ENCODE measurements at places on chromosomes 13 and 19.

DNA sequence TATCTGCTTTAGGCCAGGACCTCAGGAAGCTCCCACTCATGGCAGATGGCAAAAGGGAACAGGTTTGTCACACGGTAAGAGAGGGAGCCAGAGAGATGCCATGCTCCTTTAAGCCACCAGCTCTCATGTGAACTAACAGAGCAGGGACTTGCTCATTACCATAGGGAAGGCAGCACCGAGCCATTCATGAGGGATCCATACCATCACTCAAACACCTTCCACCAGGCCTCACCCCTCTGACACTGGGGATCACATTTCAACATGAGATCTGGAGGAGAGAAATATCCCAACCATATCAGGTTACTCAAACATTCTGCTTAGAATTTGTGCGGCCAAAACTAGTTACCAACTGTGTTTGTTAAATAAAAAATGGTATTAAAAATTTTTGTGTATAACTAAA lies 427.0 kb downstream of the UQCRFS1 start:
- DNase-seq, result no peak

DNA sequence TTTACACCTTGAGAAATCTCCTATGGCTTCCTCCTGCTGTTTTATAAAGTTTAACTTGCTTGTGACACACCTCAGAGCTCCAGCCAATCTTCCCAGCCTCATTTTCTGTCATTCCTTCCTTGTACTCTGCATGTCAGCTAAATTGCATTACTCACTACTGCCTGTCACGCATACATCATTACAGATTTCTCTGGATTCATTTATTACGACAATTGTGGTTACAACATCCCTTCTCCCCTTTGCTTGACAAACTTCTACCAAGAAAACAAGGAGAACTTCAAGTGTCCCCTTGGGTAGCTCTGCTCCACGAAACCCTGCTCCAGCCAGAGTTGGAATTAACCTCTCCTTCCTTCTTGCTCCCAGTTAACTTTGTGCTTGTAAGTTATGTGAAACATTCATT lies 22.0 kb upstream of the GPR18 start:
- no peak for DNase-seq

DNA sequence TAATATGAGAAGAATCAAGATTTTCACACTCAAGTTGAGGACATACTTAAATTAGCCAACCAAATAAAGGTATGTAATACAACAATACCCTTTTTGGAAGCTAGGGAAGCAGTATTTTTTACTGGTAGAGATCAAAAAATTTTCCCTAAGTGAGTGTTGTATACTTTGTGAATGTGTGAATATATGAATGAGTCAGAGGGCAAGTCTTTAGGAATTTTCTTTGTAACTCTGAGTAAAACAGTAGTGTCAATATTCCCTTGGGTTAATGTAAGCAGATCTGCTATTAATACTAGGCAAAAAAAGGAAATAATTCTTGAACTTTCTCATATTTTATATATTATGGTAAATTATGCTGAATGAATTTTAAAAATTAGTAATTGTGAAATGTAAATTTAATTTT lies 1161.8 kb upstream of the MIR17HG start:
- DNase-seq, result no peak

DNA sequence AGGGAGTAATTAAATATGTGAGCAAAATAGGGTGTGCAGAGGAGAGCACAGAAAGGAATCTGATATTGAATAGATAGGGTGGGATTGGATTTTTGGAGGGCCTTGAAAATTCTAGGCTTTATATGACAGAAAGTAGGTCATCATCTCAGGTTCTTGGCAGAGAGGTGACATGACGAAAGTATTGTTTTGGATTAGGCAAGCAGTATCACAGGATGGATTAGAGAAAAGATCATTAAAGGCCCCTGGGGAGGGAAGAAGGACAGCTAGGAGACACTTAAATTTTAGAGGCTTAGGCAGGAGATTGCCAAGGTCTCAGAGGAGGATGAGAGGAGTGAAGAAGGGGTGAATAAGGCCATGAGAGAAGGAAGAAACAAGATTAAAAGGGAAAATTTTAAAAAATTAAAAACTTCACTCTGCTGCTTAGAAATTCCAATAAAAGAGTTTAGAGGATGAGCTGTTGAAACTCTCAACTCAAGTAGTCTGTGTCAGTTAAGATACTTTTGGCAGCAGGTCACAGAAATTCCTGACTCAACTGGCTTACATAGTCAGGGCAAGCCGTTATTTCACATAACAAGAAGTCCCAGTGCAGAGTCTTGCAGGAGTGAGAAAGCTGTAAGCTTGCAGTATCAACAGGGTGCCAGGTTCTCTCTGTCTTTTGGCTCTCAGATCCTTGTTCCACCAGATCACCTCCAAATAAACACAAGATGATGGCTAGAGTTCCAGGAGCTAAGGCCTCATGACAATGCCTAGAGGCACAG lies 8.8 kb downstream of the GPC6 start:
- no peak for DNase-seq

DNA sequence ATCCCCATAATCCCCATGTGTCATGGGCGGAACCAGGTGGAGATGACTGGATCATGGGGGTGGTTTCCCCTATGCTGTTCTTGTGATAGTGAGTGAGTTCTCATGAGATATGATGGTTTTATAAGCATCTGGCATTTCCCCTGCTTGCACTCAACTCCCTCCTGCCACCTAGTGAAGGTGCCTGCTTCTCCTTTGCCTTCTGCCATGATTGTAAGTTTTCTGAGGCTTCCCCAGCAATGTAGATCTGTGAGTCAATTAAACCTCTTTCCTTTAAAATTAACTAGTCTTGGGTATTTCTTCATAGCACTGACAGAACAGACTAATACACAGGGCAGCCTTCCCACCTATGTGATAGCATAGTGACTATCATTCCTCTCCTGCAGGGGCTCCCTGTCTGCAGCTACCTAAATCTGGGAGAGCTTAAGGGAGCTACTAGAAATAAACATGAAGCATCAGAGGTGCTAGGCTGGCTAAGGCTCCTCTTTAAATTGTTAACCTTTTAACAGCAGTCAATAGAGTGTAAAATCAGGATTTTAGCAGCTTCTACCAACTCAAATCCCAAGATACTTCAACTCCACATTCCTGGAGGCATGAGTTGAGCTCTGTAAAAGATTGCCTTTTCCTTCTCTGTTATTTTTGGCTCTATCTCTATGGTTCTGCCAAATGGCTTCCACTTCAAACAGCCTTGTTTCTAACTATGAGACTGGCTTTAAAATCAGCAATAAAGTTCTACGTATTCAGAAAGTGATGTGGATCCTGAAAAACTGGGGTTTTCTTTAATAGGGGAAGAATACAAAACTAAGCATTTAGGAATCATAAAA lies 112.3 kb downstream of the VWA8 start:
- no peak for DNase-seq

DNA sequence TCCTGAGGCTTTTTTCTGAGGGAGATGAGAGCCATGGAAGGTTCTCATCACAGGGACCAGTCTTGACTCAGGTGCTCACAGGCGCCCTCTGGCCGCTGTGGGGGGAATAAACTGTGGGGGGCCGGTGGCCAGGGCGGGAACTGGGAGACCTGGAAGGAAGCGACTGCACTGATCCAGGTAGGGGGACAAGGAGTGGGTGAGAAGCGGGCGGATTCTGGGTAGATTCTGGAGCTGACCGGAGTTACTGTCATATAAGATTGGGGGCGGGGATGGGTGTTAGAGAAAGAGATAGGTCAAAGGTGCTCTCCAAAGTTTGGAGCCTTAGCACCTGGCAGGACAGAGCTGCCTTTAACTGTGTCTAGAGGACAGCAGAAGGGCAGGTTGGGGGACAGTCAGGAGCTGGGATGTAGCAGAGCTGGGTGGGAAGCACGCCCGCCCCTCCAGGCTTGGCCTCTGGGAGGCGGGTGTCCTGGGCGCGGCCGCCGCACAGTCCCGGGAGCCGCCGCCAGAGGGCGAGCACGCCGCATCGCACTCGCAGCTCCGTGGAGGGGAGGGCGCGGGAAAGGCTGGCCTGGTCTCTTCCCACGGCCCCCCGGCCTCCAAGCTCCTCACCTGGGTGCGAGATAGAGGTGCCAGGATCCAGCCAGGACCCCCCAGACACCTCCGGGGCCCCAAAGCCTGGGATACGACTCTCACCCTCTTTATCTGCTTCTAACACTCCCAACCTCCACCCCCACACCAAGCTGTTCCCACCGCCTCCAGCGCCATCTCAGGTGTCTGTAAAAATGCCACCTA lies 4.2 kb upstream of the DAND5 start:
- DNase-seq, result peak; percentile 54

GRCh38 chr13:100212904-100213553 lies 124.1 kb downstream of the PCCA start:
- no peak for DNase-seq

DNA sequence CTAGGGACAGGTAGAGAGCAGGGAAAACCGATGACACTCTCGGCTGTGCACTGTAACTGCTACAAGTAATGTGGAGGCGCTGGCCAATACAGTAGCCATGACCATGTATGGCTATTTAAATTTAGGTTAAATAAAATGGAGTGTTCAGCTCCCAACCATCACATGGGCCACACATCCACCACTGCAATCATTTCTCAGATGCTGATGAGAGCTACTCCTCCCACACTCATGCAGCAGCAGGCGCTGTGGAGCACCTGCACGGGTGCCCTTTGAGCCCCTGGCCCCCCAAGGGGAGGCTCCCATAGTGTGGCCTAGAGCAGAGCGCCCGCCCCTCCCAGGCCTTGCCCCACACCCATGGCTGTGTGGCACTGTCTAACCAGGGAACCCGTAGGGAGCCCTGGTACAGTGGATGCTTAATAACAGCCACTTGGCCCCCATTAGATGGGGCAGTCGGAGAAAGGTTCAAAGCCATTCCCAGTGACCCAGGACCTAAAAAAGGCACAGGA lies 6.0 kb downstream of the ACP4 start:
- no peak for DNase-seq

GRCh38 chr13:113400621-113401451 lies 36.9 kb upstream of the GRTP1 start:
- no peak for DNase-seq

DNA sequence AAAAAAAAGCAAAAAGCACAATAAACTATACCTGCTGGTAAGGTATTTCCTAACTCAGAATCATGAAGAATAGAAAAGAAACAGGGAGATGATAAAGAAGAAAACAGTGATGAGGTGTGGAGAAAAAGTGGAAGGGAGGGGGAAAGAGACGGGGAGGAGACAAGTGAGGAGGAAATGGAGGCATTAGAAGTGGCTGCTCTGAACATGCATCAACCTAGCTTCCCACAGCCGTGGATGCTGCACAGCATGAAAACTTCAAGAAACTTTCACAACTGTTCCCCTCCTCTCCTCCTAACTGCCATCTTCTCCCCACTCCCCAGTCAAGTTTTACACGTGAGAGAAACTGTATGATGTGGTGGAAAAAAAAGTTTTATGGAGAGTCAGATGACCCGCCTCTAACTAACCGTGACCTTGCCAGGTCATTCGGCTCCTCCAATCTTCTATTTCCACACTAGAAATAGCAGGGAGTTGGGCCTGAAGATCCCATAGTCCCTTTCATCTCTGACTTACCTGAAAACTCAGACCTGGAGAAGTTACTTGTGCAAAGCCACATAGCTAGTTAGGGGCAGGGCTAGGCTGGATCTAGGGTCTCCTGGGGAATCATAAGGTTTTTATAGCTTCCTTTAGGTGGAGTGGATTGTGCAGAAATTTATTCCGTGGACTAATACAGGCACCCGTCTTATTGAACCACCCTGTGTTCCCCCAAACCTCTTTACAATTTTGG lies 461.9 kb downstream of the KLF5 start:
- no peak for DNase-seq

DNA sequence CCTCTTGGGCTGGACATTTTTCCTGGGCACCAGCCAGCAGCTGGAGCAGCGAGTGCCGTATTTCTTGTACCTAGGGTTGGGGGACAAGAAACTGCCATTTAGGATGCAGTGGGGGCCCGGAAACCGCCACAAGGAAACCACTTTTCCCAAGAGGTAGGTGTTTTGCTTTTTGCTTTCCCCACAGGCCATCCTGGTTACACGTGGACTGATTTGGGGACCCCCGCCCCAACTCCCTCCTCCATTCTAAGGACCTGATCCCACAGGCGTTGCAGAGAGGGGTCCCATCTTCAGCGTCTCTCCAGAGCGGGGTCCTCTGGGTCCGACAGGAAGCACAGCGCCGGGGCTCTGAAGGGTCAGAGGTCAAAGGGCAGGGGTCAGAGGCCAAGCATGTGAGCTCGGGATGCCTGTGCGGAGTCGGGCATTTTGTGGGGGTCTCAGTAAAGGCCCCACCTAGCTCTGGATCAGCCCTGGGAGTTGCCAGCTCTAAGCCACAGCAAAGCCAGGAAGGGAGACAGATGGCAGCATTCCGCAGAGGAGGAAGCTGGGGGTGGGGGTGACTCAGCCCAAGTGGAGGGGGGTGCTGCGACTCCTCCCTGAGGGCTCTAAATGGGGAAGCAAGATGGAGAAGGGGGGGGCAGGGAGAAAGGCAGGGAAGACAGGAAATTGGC lies 4.3 kb downstream of the ZGLP1 start:
- DNase-seq, result no peak

DNA sequence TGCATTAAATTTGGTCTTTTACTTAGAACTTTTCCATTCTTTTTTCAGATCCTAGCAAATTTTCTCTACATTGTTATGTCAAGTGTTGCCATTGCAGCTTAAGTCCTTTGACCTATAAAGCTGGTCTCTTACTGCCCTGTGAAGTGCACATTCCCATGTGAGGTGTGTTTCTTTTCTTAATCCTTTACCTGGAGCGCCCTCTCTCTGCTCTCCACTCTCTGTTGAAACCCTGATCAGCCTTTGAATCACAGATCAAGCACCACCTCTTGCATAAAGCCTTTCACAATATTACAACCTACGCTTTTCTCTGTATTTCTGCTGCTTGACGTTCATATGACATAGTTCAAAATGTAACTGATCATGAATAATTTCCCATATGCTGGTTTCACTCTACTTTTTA lies 84.8 kb downstream of the PCDH17 start:
- no peak for DNase-seq

- no peak for DNase-seq
Observed at GRCh38 chr13:74169676-74170075, 35.5 kb upstream of the KLF12 start.

GRCh38 chr13:49635599-49636433 lies 7.5 kb downstream of the ARL11 start:
- DNase-seq, result peak; percentile 8

GRCh38 chr13:39353988-39354387 lies 249.0 kb downstream of the LHFPL6 start:
- no peak for DNase-seq

GRCh38 chr13:105902396-105902795 lies 633.1 kb downstream of the EFNB2 start:
- DNase-seq, result no peak

DNA sequence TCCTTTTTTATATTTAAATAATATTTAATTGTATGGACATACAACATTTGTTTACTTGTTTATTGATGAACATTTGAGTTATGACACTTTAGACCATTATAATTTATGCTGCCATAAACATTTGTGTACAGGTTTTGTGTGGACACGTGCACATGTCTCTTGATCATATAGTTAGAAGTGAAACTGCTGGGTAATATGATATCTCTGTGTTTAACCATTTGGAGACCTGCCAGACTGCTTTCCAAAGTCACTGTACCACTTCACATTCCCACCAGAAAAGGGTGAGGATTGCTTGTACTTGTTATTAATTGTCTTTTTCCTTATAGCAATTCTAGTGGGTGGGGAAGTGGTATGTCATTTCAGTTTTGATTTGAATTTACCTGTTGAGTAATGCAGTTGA lies 145.6 kb upstream of the KLHL1 start:
- no peak for DNase-seq

- no peak for DNase-seq
Observed at GRCh38 chr19:43767316-43767715, 12.6 kb upstream of the SMG9 start.

GRCh38 chr19:28519952-28520861 lies 692.7 kb downstream of the UQCRFS1 start:
- no peak for DNase-seq

- no peak for DNase-seq
Observed at GRCh38 chr13:45542391-45542790, 73.1 kb downstream of the ERICH6B start.

GRCh38 chr19:32719611-32720059 lies at the start of gene TDRD12:
Gene TDRD12 (plus strand): TSS chr19:32719767. CDS start chr19:32720073, 306 bp downstream.
- DNase-seq, result no peak

All from stimulated activated CD8-positive, alpha-beta memory T cell treated with anti-CD3 and anti-CD28 coated beads, Interleukin-4, amount 100 ng/mL, for 1 hour (primary cell).